Activated CD4-positive, alpha-beta T cell treated with anti-CD3 and anti-CD28 coated beads, Interleukin-2, Interleukin-6, amounts not matched to agents 100 ng/mL and 50 ng/mL, durations not matched to agents 16 hours and 8 hours (primary cell): ENCODE measurements at places on chromosomes 4 and X.

DNA sequence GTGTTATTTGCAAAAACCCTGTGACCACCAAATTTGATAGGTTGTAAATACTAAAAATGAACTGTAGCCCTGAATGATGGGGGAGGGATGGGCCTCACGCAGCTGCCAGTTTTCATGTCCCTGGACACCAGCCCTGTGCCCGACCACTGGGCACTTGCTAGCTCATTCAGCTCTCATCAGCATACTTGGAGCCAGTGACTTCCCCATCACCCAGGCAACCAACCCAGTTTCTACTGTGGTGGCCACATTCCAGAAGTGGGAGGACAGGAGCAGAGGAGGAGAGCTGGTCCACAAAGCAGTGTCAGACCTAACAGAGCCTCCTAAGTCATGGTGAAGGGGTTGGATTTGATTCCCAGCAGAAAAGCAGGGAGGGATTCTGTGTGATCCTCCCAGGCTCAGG lies 128.2 kb downstream of the CPEB2 start:
- DNase-seq, result no peak

DNA sequence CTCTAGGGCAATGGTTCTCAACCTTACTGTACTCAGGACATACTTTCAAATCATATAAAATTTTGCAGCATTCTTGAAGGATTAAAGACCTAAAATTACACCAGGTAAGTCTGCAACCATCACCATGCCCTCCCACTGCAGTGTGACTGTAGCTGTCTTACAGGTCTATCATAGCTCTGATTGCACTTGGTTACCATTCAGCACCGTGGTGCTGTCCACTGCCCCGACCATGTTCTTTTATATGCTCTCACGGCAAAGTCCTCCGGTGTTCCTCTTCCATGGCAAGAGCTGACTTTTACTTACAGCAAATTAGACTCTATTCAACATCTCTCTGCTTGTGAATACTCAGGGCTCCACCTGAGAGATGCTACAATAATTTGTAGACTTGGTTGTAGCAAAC lies 11.5 kb downstream of the CRMP1 start:
- DNase-seq, result no peak

- DNase-seq, result peak; percentile 28
These were observed 57.3 kb upstream of the TCEAL2 start for GRCh38 chrX:102067966-102068723.

GRCh38 chr4:6881908-6882307 lies 27.7 kb upstream of the TBC1D14 start:
- no peak for DNase-seq

DNA sequence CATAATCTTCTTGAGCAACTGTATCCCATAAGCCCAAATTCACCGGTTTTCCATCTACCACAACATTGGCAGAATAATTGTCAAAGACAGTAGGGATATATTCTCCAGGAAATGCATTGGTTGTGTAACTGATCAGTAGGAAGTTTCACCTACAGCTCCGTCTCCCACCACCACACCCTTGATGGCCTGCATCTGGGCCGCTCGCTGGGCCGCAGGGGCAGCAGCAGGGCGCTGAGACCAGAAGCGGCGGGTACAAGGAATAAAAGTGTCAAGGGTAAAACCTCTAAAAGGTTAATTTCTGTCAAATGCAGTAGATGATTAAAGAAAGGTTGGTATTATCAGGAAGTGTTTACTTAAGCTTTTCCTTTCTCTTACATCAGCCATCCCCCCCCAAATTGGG lies 167.6 kb upstream of the DKK2 start:
- no peak for DNase-seq

DNA sequence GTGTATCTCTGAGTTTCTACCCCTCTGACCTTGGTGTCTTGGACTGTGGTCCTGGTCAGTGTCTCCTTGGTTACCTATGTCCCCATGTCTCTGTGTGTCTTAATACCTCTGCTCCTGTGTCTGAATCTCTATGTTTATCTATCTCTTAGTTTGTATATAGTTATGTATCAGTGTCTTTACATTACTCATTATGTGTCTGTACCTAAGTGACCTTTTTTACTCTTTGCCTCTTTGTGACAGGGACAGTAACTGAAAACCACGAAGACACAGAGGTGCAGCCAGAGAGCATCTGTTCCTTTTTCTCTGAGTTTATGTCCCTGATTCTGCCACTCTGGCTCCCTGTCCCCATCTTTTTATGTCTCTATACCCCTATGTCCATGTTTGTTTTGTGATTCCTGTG lies 49.4 kb downstream of the ITIH6 start:
- DNase-seq, result no peak

- DNase-seq, result no peak
These were observed 9.6 kb upstream of the YTHDC1 start for GRCh38 chr4:68359508-68359907.

- DNase-seq, result no peak
These were observed 1.8 kb upstream of the TCEANC start for GRCh38 chrX:13651150-13651549.

DNA sequence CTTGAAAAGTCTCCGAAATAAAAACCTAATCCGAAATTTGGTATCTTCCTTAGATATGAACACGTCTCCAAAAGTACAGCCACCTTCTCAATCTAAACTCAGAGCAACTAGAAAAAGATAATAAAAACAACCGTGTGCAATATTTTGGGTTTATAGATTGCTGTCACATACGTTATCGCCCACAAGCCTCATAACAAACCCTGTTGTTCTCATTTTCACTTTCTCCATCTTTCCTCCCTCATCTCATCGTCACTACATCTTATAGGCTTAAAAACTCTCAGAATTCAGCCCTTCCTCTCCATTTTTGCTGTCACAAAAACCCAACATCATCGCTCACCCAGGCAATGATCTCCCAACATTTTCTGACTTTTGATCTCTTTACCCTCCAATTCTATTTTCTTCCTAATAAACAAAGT lies 448 bp upstream of the SCFD2 start:
- no peak for DNase-seq

- no peak for DNase-seq
These were observed 40.7 kb downstream of the KLHL2 start for GRCh38 chr4:165248102-165248501.

GRCh38 chr4:165866019-165866650 lies 6.9 kb upstream of the TLL1 start:
- no peak for DNase-seq

DNA sequence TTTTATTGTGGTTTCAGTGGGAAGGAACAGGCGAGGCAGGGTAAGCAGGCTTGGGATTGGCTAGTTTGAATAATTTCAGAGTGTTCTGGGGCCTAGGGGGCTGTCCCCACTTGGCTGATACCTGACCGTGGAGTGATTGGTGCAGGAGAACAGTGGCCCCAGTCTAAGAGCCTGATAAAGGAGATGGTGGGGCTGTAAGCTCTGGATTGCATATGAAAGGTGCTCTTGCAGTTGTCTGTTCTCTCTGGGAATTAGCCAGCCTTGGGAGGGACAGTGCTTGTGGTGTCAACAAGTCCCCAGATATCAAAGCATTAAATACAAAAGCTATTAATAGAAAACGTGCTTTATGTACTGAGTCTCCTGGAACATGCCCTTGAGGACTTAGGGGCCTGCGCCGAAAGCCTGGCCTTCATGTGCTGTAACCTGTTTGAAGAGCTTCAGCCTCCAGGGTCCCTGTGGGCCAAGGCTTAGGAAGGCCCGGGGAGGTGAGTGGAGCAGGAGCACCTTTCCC lies 30.4 kb upstream of the CLTRN start:
- DNase-seq, result no peak

DNA sequence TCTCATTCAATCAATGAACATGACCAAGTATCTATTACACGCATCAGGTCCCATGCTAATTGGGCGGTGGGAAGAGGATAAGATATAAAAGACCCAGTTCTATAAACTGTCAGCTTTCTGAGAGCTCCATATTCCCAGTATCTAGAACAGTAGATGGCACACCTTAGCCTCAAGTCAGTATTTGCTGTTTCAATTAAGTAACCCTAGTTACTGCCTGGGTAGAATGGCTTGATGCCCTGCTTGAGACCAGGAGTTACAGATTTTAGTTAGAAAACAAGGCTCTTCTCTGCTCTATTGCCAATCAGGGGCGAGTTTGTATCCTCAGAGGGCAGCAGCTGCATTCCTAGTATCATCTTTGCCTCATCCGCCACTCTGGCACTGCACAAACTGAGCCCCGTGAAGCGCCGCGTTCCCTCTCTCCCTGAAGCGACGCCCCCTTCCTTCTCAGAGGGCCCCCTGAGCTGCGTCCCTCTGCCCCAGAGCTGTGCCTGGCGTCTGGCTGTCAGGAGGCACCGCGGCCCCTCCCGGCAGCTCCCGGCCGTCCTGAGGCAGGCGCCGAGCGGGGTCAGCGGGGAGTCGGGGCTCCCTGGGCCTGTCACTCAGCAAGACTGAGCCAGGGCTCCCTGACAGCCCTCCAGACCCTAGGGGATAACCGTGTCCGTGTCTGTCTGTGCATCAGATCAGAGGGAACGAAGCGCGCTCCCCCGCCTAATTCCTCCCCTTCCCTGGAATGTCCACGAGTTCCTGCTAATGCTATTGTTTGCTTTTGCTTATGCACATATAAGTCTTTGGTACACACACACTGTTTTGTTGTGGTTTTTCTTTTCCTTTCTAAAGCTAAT lies 212.4 kb upstream of the TTC29 start:
- DNase-seq, result no peak

- no peak for DNase-seq
These were observed 655.8 kb downstream of the ZNF674 start for GRCh38 chrX:45889471-45889870.

- DNase-seq, result no peak
These were observed 23.4 kb downstream of the CTBP1 start for GRCh38 chr4:1225272-1226143.

- DNase-seq, result no peak
These were observed 5.7 kb downstream of the MBTPS2 start for GRCh38 chrX:21845096-21845495.

DNA sequence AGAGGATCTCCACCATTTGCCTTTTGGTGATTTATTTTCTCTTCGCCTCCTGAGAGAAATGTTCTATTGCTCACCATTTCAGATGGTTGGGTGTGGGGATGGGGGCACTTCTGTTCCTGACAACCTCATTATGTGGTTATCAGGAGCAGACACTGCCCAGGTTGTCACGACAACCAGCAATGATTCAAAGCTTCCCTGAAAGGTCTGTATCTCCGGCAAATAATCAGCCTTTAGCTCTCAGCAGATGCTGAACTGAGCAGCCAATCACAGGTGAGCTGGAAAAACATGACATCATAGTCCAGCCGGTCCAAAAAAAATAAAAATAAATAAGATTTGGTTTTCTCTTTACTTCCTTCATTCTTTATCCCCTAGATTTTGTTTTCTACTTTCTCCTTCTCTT lies 5.5 kb upstream of the PAK3 start:
- DNase-seq, result no peak

- no peak for DNase-seq
These were observed 120.5 kb downstream of the CAMK2D start for GRCh38 chr4:113641025-113641431.

DNA sequence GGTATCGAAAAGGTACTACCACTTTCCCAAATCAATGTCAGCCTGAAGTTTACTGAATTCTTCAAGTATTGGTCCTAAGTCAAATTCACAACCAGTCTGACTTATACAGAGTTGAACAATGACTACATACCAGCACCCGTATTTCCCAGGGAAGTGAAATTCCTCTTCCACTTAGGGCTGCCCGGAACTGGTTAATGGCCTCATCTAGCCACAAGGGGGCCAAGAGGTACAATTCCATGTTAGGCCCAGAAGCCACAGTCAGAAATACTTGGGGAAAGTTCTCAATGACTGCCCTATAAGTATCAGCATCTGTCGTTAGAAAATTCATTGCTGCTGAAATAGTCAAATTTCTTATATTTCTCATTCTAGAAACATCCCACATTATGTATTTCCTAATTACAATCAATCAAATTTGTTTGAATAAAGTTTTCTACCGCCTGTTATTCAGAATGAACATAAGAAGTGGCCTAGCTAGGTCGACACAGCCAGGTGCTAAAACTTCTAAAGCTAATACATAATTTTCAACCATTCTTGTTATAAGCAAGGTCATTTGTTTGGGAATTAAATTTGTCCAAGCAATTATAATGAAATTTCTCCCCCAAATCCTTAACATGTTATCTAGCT lies 5.6 kb upstream of the PCDH7 start:
- DNase-seq, result peak; percentile 6

GRCh38 chr4:153573221-153573620 lies 107.1 kb downstream of the TMEM131L start:
- DNase-seq, result no peak

DNA sequence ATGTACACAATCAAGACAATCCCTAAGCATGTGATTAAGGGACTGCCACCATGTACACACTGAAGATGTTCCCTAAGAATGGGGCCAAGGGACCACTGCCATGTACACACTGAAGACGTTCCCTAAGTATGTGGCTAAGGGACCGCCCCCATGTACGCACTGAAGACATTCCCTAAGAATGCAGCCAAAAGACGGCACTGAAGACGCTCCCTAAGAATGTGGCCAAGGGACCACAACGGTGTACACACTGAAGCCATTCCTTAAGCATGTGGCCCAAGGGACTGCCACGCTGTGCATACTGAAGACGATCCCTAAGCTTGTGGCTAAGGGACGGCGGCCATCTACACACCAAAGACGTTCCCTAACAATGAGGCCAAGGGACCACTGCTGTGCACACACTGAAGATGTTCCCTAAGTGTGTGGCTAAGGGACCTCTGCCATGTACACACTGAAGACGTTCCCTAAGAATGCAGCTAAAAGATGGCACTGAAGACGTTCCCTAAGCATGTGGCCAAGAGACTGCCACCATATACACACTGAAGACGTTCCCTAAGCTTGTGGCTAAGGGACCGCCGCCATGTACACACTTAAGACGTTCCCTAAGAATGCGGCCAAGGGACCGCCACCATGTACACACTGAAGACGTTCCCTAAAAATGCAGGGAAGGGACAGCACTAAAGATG lies 26.4 kb downstream of the DHRSX start:
- no peak for DNase-seq

DNA sequence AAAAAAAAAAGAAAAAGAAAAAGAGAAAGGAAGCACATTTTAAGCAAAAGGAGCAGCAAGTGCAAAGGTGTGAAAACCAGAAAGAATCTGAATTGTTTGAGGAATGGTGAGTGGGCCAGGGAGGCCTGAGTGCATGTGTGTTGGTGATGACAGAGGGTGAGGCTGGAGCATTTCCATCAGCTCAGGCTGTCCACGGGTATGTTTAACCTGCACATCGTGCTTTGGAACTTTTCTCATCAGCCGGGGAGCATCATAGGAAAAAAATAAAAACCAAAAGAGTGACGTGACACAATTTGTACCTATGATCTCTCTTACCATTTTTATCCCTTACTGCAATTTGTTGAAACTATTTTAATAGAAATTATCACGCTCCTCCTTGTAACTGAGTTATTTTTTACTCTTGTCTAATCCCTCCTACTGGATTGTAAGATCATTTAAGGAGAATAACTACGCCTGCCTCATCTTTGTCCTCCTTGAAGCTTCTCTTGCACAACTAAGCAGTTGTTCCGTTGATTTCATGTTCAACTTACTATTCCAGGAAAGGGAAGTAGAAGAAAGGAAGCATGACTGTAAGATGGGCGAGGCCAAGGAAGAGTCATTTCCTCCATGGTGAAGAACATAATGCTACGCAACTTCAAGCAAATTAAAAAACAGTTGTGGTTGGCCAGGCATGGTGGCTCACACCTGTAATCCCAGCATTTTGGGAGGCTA lies 7.0 kb downstream of the PALLD start:
- no peak for DNase-seq
